Melanocyte of skin (primary cell): ENCODE measurements at places on chromosomes 16 and 17. TPM values are rescaled to one million over a fixed set of nuclear protein-coding genes. Genes with fewer than 3 reads are reported as not detected.

The MYH1 gene
- total RNA-seq = not detected in 2 replicates

The RASD1 gene
- 1.5 and 1.7 TPM in 2 replicates for total RNA-seq

The PRSS22 gene
- total RNA-seq = not detected in 2 replicates

The PDILT gene
- not detected in 2 replicates for total RNA-seq

The ASGR1 gene
- 0.34 and 0.36 TPM in 2 replicates for total RNA-seq

The TMEM219 gene
- 86.4 and 93.4 TPM in 2 replicates for total RNA-seq

The TP53TG3 gene
- total RNA-seq = 0.62 TPM in 1 of 2 replicates, not detected in the other

The TOP2A gene
- 34.5 and 43.0 TPM in 2 replicates for total RNA-seq

The OMG gene
- total RNA-seq = 2.0 and 7.2 TPM in 2 replicates

The WNK4 gene
- under 0.01 TPM in 1 of 2 replicates, not detected in the other for total RNA-seq

The C16orf96 gene
- total RNA-seq = under 0.01 TPM in 1 of 2 replicates, not detected in the other

The NTN3 gene
- total RNA-seq = 0.34 TPM in 1 of 2 replicates, not detected in the other

The MED1 gene
- total RNA-seq = 30.6 and 35.5 TPM in 2 replicates

The MYL11 gene
- total RNA-seq = not detected in 2 replicates

The SUPT4H1 gene
- total RNA-seq = 42.9 and 62.9 TPM in 2 replicates

The ALOX12 gene
- total RNA-seq = not detected in 2 replicates

The ITGAL gene
- not detected in 2 replicates for total RNA-seq

The PRSS33 gene
- total RNA-seq = not detected in 2 replicates

The TMEM238L gene
- total RNA-seq = not detected in 2 replicates

The HCRT gene
- total RNA-seq = not detected in 2 replicates

The TMEM95 gene
- total RNA-seq = not detected in 2 replicates

The KRT24 gene
- not detected in 2 replicates for total RNA-seq

The DHRS7C gene
- not detected in 2 replicates for total RNA-seq

The PERCC1 gene
- not detected in 2 replicates for total RNA-seq

The PRRT2 gene
- under 0.01 TPM in 1 of 2 replicates, not detected in the other for total RNA-seq

The NOTUM gene
- not detected in 2 replicates for total RNA-seq

The NLRC5 gene
- total RNA-seq = 49.1 and 95.7 TPM in 2 replicates

The JPH3 gene
- total RNA-seq = not detected in 2 replicates

The TNS4 gene
- total RNA-seq = 0.15 TPM in 1 of 2 replicates, not detected in the other

The ELMO3 gene
- under 0.01 and 0.36 TPM in 2 replicates for total RNA-seq

The SLC16A6 gene
- 720 and 789 TPM in 2 replicates for total RNA-seq

The CD79B gene
- total RNA-seq = 20.6 and 21.1 TPM in 2 replicates

The AHSP gene
- not detected in 2 replicates for total RNA-seq

The CFAP97D1 gene
- under 0.01 and 0.15 TPM in 2 replicates for total RNA-seq

The TSNAXIP1 gene
- 0.62 and 0.67 TPM in 2 replicates for total RNA-seq

The ACSM2B gene
- total RNA-seq = not detected in 2 replicates

The ACSM2A gene
- total RNA-seq = not detected in 2 replicates

The IRF8 gene
- total RNA-seq = not detected in 2 replicates

The NOD2 gene
- total RNA-seq = 0.73 and 1.4 TPM in 2 replicates

The MMP28 gene
- total RNA-seq = not detected in 2 replicates

The GCGR gene
- 0.46 TPM in 1 of 2 replicates, not detected in the other for total RNA-seq

The TERB1 gene
- under 0.01 TPM in 1 of 2 replicates, not detected in the other for total RNA-seq

The FNDC8 gene
- total RNA-seq = not detected in 2 replicates

The PPY gene
- total RNA-seq = not detected in 2 replicates

The TP53TG3F gene
- total RNA-seq = not detected in 2 replicates
